ENCODE measurements at places on chromosomes 13 and 19.

- no peak for DNase-seq
Measured at GRCh38 chr13:96314974-96315373, 225.1 kb downstream of the HS6ST3 start.

GRCh38 chr13:39656325-39656677, 839 bp downstream of the COG6 start:
- DNase-seq, result no peak

- DNase-seq, result no peak
Measured at GRCh38 chr13:112899281-112900225, 69.5 kb upstream of the MCF2L start.

DNA sequence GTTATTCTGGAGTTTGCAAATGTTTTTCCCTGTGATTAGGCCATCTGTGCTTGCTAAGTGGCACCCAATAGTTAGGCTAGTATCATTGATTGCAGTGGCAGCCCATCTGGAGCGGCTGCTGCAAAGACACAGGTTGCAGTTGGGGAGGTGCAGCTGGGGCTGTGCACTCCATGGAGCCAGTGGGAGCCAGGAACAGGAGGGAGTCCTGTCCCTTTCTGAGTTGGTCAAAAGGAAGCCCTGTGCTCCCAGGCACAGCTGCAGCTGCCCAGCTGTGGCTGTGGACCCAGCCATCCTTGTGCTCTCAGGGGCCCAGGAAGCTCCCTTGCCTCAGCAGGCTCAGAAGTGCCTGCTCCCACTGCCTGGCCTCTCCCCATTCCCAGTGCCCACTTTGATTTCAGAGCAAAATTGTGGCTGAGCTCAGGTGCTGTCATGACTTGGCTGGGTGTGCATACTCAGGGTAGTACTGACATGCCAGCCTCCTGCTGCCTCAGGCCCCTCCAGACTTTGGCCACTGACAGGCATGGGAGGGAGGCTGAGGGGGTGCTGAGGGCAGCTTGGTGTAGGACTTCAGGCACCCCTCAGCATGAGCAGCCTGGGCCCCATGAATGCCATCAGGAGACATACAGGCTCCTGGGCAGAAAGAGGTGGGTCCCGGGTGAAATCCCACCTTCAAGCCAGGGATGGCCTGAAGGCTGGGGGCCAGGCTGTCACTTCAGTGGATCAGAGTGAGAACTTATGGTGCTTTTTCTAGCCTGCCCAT, 270.6 kb downstream of the PCDH20 start:
- DNase-seq, result no peak

GRCh38 chr19:35902870-35903475, 644 bp downstream of the HCST start:
- no peak for DNase-seq

DNA sequence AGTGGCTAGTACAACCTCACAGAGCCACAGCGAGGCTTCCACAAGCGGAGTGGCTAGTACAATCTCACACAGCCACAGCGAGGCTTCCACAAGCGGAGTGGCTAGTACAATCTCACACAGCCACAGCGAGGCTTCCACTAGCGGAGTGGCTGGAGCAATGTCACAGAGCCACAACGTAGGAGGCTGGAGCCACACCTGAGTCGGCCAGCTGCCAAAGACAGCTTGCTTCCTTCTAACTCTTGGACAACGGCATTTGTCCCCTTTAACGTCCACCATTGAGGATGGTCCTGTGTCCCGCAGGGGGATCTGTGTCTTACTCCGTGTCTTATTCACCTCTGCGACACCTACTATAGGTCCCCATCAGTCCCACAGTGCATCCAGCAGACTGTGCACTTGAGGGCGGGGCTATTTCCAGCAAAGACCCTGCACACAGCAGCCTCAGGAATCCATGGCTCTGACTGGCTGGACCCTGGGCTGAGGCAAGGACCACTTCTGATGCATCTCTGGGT, 3.7 kb downstream of the ZNF787 start:
- no peak for DNase-seq

GRCh38 chr13:36712770-36713169, 39.0 kb downstream of the SERTM1 start:
- DNase-seq, result no peak

- DNase-seq, result peak; percentile 29
Measured at GRCh38 chr13:28820099-28821051, at the start of gene MTUS2. Gene MTUS2, plus strand, starts transcription at chr13:28820339.

- DNase-seq, result peak; percentile 20
Measured at GRCh38 chr13:48401480-48401879, 11.4 kb downstream of the LPAR6 start.

DNA sequence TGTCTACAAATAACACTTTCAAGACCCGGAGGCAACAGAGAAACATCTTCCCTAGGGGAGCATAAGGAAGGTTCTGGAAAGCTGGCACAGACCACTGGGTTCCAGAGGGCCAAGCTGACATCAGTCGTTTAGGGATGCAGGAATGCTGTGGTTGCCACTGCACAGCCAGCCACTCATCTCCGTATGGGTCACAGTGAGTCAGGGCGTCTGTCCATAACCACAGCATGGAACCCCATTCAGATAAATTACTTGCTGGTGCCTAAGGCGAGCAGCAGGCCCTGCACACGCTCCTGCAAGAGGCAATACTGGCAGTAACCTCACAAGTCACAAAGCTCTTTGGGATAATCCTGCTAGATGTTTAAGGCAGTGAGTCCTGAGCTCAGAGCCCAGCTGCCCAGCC, 140.9 kb upstream of the UBL3 start:
- DNase-seq, result no peak

GRCh38 chr19:49807904-49808675, 5.0 kb downstream of the FUZ start:
- DNase-seq, result no peak

DNA sequence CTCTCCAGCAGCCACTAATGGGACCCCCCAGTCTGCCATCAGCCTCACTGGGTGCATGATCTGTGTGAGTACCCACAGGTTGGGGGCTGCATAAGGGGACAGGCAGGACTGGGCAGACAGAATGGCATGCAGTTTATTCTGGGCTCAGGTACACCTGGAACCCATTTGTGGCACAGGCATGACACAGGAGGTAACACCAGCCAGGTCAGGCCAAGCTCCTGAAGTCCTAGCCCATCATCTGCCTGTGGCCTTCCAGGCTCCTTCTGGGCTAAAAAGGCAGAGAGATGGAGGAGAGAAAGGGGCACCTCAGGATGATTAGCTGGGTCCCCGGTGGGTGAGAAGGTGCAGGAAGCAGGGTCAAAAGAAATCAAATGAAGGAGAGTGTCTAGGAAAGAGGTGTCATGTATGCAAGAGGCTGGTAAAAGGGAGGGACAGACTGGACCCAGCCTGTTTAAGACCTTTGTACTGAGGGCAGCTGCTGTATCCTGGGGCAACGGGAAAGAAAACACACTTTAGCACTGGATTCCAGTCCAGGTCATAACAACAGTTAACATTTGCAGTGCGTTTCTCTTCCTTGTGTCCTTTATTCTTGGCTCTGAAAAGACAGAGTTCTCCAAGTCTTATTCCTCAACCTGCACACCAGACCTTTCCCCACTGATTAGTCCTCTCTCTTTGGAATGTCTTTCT, 20.2 kb upstream of the DGKH start:
- DNase-seq, result no peak

All from GM06990 (cell line).